ENCODE measurements at places on chromosomes 4 and X.

DNA sequence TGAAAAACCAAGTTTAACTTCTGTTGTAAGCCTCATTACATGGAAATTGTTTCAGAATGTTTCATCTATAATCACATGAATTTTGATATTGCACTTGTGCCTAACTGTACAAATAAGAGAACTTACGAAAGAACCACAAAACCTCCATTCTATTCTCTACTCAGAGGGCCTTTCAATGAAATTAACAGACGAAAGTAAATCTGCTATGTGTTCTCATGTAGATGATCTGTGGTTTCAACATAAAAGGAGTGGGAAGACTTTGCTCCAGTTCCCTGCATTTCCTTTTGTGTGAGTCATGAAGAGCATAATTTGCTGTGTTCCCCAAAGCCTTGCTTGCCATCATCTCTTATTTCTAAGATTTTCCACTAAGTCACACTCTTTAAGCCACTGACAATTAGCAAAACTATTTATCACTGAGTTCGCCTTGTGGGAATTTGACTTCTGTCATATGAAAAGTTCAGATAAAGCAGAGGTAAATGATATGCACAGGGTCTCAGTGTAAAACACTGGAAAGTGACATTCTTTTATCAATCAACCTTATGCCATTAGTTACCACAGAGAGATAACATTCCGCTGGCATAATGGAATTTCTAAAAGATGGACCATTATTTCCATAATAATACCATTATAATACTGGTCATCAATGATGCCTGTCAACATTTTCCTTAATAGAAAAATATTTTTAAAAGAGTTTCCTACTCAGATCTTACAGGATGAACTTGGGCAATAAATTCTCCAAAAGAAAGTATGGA, 329.8 kb downstream of the NR3C2 start:
- DNase-seq: no peak

GRCh38 chr4:140106289-140106844, 47.6 kb downstream of the MAML3 start:
- no peak for DNase-seq

- peak; percentile 16 for DNase-seq
Observed at GRCh38 chrX:104270916-104271512, 16.3 kb upstream of the ESX1 start.

GRCh38 chr4:118834070-118834469, 1.9 kb downstream of the SEC24D start:
- no peak for DNase-seq

DNA sequence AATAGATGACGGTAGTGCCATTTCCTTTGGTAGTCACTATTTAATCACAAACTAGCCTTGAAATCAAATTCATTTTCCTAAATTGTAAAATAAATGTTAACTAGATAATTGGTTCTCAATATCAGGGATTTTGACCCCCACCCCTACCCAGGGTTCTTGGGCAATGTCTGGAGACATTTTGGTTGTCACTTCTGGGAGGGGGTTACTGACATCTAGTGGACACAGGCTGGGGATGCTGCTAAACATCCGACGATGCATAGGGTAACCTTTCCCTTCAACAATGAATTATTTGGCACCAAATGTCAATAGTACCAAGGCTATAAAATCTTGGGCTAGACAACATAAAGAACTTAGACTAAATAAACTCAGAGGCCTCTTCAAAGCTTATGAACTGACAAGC, 285.8 kb upstream of the TRPC5 start:
- no peak for DNase-seq

DNA sequence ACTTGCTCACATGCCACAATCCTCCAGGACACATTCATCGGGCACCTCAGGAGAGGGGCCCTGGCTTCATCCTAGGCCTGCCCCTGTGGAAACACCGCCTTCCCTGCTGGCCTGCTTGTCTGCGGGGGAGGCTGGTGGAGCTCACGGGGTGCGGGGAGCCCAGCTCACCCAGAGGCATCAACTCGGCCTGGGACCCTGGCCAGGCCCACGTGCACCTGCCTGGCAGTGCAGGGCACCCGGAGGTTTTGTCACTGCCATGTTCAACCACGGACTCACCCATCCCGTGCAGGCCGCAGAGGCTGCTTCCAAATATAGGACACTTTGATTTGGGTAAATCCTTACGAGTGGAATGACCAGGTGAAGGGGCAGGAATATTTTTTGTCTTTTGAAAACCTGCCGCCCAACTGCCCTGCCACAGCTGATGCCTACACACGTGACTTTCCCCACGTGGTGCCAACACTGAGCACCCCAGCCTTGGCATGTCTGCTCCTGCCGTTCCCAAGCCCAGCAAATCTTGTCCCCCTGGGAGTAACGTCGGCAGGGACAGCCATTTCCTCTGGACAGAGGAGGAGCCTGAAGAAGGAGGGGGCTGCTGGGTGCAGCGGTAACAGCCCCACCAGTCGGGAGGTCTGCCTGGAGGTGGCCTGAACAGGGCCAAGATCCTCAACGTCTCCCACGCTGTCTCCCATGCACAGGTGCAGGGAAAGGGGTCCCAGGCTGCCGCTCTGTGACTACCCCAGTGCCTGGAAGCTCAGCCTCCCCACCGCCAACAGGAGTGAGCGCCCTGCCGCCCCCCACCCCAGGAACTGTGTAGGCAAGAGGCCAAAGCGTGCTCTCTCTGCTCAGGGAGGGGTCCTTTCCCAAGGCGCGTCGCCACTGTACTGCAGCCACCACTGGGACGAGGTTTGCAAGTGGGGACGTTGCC, 8.5 kb downstream of the MXD4 start:
- DNase-seq: no peak

DNA sequence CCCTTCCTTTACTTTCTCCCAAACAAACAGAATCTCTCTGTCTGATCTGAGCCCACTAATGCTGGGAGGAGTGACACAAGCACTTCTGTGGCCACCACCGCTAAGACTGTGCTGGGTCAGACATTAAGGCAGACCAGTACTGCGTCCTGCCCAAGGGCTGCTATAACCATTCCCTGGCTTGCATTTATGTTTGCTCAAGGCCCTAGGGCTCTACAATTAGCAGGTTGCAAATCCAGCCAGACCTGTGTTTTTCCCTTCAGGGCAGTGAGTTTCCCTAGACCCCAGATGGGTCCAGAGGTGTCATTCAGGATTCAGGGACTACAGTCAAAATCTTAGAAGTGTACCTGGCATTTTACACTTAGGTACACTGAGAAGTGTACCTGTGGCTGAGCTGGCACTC, 89.7 kb downstream of the SPANXN4 start:
- no peak for DNase-seq

DNA sequence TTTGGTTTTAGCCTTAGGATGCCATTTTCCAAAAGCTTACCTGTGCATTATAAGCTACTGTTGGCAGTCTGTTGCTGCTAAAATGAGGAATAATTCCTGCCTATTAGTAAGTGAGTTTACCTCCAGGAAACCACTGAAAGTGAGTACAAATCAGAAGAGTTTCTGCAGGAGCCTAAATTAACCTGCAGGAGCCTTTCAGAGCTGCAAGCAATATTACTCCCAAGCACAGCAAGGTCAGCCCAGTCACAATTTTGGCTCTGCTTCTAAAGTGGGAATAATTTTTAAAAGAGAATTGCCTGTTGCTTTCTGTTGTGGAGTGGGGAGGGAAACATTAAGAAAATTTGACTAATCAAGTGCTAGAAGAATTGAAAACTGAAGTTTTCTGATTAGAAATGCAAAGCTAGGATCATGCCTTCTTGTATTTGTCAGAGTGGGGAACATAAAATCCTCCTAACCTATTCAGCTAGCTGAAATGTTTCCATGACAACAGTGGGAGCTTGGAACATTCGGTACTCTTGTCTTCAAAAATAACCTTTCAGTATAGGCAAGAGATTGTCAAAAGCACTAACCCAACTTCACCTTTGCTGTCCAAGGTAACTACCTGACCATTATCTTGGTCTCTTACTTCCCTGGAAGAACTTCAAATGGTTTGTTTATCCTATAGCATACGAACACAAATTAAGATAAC, 193.2 kb downstream of the COMMD8 start:
- no peak for DNase-seq

GRCh38 chrX:151852294-151852693, 60.4 kb upstream of the MAGEA4 start:
- no peak for DNase-seq

DNA sequence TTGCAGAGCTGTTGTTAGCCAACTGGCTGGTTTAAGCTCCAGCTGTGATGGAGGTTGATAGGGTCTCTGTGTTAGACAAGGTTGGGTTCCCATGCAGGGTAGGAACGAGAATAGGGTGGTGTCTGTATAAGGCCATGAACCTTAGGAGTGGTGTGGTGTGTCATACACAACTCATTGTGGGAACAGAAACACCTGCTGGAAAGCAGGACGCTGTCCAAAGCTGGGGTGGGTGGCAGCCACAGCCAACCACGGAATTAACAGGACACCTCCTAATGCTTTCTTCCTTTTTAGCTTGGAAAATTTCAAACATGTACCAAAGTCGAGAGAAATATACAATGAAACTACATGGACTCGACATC, 94.4 kb downstream of the ARHGAP10 start:
- no peak for DNase-seq

DNA sequence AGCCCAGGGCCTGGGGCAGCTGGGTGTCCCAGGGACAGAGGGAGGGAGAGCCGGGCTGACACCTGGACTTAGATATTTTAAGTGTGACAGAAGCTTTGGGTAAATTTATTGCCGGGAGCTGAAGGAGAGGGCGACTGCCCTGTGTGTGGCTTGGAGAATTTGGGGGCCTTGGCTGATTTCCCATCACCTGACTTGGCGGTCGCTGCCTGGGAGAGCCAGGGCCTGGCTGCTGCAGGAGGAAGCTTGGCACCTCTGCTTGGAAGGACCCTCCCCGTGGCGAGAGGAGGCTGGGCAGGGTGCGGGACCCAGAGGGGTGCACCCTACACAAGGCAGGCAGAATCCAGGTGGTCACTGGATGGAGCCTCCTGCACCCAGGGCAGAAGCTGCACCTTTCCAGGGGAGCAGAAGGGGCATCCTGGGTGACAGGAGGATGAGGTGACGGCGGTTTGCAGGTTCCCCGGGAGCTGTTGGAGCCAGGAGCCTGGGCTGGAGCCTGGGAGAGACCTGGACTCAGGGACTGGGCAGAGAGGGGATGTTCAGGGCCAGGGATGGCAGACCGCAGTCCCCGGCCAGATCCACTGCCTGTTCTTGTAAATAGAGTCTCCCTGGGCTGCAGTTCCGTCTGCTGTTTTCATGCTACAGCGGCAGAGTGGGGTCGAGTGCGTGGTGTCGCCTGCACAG, 72.0 kb downstream of the RGS12 start:
- DNase-seq: no peak

- no peak for DNase-seq
Observed at GRCh38 chr4:7415927-7416686, 18.6 kb downstream of the PSAPL1 start.

DNA sequence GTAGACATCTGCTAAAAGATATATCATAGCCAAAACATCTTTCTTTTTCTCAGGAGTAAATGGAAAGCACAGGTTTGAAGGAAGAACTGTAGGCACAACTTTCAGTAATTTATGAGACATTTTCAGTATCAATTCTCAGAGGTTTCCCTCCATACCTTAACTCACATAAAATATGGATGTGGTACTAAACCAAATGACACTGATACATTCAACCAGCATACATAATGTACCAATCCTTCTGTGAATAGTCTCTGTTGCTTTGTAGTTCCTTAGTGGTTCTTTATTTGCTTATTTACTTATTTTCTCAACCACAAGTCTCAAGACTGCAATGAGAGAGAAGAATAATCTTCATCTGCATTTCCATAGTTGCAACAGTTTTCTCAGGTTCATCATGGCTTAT, 96.1 kb downstream of the ARHGAP24 start:
- DNase-seq: no peak

DNA sequence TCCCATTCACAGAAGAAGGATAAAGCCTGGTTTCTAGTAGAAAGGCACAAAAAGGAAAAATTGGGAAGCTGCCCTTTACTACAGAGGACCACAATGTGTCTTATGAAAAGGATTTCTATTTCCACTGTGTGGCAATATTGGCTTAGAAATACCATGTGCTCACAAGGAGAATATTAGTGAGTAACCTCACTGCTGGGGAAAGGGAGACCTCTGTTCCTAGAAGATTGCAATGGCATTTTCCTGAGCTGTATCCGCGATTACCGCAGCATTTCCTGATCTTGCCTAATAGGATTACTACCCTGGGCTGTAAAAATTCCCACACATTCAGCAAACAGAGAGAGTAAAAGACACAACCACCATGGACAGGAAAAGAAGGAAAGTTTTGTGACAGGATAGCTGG, 308.8 kb upstream of the TECRL start:
- DNase-seq: no peak

DNA sequence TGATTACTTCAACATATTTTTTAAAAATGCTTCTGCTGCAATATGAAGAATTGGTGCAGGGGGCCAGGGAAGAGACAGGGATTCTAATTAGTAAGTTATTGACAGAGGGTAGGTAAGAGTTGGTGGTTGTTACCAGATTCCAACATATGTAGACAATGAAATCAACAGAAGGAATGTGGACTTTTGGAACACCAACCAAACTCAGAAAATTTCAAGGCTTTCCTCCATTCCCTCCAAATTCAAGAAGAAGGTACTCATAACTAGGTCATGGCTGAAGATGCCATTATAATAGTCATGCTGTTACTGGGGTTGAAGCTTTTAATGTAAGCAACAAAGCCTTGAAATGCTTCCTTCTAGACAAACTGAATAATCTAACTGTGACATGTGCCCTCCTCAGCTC, 22.9 kb upstream of the CXCL13 start:
- DNase-seq: no peak

DNA sequence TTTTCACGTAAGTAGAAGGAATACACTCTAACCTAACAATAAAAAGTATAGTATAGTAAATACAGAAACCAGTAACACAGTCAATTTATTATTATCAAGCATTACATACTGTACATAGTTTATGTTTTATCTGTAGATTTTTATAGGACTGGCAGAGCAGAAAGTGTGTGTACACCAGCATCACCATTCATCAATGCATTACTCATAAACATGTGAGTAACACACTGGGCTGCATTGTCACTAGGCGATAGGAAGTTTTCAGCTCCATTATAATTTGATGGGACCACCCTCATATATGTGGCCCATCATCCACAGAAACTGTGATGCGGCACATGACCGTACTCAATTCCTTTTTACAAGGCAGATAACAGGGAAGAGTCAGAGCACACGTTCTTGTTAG, 137.8 kb upstream of the RBPJ start:
- no peak for DNase-seq

DNA sequence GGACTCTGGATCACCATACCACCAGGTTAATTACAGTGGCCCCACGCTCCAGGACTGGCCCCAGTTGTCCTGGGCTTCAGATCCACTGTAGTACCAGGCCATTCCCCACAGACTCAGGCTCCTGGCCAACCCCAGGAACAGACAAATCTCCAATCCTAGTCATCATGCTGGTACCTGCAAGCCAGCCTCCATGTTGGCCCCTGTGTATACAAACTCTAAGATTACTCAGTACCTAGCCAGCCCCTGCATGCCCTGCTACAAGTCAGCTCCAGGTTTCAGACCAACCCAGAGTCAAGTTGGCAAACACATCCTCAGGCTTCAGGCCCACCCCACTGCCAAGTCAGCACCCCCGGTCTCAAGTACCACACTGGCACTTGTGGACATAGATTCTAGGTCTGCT, 85.9 kb downstream of the KLF8 start:
- DNase-seq: no peak
